ENCODE measurements at places on chromosomes 2 and 18.
A peak's percentile ranks its signal among the peaks of the same experiment; 100 is the strongest.

GRCh38 chr2:231198291-231199173, at the start of gene ARMC9:
Gene ARMC9, plus strand, starts transcription at chr2:231198631. Its CDS starts 7,608 bp downstream, at chr2:231206239.
- DNase-seq = peak; percentile 89

DNA sequence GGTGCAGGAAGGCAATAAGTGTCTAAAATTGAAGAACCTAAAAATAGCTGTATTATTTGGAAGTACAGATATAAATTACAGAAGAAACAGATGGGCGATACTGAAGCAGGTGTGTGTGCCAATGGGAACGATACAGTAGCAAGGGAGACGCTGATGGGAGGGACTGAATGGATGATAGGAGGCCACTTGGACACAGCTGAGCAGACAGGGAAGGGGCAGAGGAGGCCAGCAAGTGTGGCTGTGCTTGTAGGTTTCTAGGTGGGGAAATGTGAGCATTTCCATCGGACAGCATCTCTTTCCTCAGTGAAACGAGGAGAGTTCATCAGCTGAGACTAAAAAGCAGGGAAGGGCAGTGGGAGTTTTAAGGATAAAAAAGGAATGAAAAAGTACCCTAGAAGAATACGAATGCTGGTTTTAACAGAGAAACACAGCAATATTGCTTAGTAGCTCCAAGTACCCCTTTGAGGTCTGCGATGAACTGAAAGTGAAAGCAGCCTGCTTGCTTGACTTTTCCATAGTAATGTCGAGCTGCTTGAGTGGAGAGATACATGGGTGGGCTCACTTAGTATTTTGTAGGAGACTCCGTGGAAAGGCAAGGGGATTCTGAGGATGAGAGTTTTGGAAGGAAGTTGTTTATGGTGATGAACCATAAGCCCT, 91.7 kb upstream of the EPC2 start:
- no peak for DNase-seq

DNA sequence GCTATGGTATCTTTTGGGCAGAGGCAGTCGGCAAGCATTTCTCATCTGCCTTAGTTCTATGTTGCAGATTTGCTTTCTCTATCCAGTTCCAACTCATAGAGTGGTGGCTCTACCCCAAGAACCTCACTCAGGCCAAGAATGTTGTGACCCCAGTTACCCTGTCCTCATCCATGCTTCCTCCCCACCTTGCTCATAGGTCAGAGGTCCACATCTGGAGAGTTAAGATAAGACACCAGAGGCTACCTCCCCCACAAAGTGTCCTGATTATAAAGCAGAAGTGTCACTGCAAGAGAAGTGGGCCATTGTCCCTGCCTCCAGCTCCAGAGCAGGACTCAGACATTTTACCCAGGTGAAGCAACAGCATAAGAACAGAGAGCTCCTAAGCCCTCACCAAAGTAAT, 276.8 kb upstream of the CHST9 start:
- no peak for DNase-seq

DNA sequence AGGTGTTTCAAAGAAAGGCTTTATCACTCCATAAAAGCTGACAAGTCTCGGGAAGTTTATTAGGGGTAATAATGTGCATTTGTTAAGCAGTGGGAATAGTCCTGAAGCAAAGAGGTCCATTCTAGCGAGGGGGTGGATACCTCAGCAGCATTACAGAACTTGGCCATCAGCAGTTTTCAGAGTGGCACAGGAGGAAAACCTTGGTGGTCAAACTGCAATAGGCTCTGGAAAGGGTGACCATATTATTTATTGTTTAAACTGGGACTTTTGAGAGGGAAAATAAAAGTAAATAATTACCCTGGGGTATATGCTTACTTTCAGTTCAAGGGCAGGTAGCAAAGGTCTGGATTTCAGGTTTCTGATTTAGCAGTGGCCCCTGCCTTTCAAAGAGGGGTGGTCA, 115.5 kb upstream of the KLHL14 start:
- DNase-seq = no peak

- no peak for DNase-seq
Observed at GRCh38 chr2:17813010-17813741, 3.1 kb upstream of the MSGN1 start.

DNA sequence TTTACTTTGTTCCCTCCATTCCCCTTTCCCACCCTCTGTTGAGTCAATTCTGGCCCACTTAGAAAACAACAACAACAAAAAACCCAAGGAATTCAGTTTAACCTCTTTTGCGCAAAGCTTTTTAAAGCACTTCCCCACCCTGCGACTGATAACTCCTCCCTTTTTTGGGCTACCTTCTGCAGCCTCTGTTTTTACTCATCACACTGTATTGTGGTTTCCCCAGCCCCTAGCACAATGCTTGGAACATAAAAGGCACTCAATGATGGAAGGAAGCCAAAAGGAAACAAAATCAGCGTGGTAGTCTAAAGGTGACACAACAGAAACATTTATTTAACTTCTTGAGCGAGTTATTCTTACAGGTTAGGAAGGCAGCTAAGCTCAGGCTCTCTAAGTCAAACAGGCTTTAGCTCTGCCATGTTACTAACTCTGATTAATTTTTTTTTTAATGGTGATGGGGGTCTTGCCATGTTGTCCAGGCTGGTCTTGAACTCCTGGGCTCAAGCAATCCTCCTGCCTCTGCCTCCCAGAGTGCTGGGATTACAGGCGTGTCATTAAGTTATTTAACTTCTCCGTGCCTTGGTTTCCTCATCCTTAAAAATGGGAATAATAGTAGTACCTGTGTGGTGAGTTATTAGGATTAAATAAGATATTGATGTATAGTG, 1.3 kb downstream of the CEP68 start:
- no peak for DNase-seq

DNA sequence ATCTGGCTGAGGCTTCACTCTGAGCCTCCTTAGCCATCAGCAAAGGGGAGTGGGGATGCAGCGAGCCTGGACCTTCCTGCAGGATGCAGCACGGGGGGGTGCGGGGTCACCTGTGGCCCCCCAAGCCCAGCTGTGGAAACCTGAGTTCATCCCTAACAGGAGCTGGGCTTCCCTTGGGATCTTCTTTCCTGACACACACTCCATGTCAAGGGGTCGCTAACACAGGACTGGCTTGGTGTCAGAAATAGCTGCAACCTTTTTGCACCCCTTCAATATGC, 174.7 kb downstream of the RTP5 start:
- DNase-seq = no peak

GRCh38 chr18:32326450-32327308, 136.8 kb downstream of the MEP1B start:
- DNase-seq = no peak

- DNase-seq = no peak
Observed at GRCh38 chr18:1872274-1872673, 699.0 kb downstream of the METTL4 start.

DNA sequence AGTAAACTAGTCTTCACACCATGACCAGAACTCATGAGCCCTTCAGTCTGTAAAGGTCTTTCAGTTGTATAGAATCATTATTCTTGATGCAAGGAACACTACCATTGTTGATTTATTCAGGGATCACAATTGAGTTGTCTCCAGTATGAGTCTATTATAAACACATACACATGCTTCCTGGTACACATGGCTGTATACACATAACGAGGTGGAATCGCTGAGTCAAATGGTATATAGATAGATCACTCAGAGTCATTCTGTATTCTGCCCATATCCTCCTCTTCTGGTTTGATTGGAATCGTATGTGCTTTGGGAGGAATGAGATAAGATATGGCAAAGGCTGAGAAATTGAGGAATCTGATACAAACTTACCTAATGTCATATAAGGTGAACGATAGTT, 216.0 kb downstream of the UBE2E3 start:
- no peak for DNase-seq

DNA sequence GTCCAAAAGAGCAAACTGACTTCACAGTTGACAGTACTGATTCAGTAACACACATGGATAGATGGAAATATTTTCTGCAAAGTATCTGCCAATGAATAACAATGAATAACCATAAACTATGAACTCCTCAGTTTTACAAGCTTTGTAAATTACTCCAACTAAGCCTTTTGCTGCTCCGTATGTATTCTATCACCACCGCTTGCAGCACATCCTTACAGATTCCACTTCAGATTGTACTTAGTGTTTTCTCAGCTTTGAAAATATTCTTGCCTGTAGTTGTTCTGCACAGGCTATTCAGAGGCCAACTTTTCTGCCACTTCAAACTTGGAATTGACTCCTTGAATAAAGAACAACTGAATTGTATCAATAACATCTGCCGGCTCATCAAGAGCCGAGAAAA, 36.2 kb downstream of the TLK1 start:
- no peak for DNase-seq

- no peak for DNase-seq
Observed at GRCh38 chr2:119266091-119266589, 42.5 kb downstream of the STEAP3 start.

GRCh38 chr2:204977914-204978313, 432.6 kb downstream of the PARD3B start:
- no peak for DNase-seq

DNA sequence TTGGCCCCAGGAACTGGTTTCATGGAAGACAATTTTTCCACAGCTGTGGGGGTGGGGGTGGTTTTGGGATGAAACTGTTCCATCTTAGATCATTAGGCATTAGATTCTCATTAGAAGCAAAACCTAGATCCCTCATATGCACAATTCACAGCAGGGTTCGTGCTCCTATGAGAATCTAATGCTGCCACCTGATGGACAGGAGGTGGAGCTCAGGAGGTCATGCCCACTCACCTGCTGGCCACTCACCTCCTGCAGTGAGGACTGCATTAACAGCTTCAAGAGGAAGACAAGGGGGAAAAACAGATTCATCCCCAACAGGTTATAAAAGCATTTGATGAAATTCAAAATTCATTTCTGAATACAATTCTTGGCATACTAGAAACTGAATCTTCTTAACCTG, 38.5 kb downstream of the THAP4 start:
- DNase-seq = no peak
